ENCODE measurements at places on chromosomes 12 and 14.
A peak's percentile ranks its signal among the peaks of the same experiment; 100 is the strongest.

DNA sequence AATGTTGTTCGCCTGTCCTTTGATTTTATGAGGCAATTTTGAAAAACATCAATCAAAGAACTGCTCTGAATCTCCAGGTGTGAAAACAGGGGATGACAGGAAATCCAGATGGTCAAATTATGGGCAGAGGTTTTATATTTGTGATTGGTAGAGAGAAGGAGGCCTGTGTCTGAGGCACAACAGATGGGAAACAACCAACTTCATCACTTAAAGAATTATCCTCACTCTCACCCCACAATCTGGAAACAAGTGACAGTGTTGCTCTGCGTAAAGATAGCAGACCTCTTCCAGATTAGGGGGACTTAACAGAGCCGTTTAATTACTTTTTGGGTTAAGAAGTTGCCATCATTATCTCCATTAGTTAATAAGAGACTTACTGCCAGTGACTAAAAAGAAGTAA lies 64.1 kb upstream of the EGLN3 start:
- DNase-seq = no peak

- DNase-seq = no peak
Observed at GRCh38 chr12:92558806-92559205, 144.0 kb upstream of the PLEKHG7 start.

- DNase-seq = no peak
Observed at GRCh38 chr12:98701166-98701565, 56.1 kb downstream of the APAF1 start.

DNA sequence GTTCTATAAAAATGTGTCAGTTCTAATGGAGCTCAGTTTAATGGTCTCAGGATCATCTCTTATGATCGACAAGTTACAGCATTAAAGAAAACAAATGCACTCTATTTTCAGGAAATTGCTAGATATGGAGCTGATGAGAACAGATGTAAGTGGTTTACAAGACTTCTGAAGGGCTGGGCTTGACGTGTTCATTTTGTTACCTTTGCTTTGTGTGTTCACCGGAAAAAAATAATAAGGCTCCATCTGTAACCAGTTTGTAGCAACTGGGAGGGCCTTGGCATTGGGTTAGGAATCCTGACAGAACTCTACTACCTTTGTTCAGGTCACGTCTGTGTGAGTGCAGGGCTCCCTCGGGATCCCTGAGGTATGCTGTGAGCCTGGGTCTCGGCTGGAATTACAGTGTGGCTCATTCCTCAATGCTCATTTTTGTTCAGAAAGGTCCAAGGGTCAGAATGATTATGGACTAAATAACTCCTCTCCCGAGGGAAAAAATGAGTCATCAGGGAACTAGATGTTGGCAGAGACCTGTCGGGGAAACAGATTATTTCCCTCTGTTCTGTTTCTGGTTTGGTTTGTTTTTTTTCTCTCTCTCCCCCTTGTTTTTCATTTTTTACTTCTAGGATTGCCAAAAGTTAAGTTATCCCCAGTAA lies 158.0 kb downstream of the SLC5A8 start:
- no peak for DNase-seq

DNA sequence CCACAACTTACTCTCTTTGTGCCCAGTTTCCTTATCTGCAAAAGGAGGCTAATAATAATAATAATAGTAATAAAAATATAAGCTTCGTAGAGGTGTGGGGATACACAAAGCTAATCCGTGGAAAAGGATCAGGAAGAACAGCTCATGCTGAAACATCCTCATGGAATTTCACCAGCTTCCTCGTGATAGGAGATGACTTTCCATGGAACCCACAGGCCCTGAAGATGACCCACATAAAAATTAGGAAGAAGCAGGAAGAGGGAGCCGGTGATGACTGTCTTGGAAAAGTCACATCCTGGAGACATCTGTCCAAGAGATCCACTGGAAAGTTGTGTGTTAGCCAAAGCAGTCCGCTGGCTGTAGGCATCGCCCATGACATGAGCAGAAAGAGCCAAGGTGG lies 31.9 kb upstream of the FZD10 start:
- DNase-seq = no peak

GRCh38 chr12:131991816-131992430 lies 42.2 kb downstream of the EP400 start:
- DNase-seq = no peak

- no peak for DNase-seq
Observed at GRCh38 chr14:90678420-90678819, 137.8 kb downstream of the TTC7B start.

GRCh38 chr12:34340534-34341361 lies 318.5 kb downstream of the ALG10 start:
- DNase-seq = no peak

- DNase-seq = no peak
Observed at GRCh38 chr12:27273114-27273513, 29.0 kb downstream of the STK38L start.

DNA sequence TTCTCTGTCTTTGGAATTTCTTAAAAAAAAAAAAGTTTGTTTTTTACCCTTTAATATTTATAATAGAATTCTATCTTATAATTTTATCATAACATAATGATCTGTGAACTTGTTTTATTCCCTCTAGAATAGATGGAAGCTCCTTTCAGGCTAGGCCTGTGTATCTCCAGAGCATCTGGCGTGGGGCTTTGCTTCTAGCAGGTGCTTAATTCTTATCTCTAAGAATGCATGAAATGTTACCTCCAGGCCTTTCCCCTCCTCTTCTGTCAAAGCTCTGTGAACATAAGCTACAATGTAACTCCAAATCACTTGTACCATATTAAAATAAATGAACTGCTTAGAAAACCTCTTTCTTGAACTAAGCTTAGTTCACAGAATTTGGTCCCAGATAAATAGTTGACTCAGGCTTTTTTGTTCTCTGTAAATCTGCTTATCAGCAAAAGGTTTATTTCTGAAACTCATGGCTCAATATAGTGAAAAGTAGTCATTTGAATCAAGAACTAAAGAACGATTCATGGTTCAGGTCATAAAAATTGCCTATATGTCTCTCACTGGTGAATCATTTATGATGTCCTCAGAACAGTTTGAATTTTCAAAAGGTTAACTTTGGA lies 407.1 kb downstream of the TRHDE start:
- no peak for DNase-seq

DNA sequence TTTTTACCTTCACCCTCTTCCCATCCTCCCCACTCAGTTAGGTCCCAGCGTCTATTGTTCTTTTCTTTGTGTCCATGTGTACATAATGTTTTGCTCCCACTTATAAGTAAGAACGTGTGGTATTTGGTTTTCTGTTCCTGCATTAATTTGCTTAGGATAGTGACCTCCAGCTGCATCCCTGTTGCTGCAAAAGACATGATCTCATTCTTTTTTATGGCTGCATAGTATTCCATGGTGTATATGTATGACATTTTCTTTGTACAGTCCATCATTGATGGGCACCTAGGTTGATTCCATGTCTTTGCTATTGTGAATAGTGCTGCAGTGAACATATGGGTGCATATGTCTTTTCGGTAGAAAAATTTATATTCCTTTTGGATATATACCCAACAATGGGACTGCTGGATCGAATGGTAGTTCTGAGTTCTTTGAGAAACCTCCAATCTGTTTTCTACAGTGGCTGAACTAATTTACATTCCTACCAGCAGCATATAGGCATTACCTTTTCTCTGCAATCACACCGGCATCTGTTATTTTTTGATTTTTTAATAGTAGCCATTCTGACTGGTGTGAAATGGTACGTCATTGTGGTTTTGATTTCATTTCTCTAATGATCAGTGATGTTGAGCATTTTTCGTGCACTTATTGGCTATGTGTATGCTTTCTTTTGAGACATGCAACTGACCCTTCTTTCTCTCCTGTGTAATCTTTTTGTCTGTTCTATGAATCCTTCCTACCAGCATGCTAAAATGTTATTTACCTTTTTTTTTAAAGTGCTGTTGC lies 279.7 kb upstream of the AMIGO2 start:
- DNase-seq = peak; percentile 27

GRCh38 chr12:57243521-57244311 lies 7.3 kb downstream of the STAC3 start:
- DNase-seq = peak; percentile 82

- DNase-seq = peak; percentile 26
Observed at GRCh38 chr14:72892879-72893635, 844 bp downstream of the DPF3 start.

DNA sequence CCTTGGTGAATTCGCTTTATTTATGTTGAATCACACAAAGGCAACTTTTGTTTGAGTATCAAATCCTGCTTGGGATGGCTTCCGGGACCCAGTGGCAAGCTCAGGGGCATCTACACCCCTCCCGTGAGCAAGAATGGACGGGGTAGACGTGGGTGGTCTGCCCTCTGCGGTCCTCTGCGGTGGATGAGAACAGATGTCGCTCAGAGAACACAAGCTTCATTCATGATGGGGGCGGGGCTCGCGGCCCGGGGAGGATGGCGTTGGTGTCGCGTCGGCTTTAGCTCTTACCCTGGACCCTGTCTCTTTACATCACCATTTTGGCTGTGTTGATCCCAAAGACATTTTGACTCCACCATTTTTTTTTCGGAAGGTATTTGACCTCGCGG lies 158.5 kb upstream of the RTL1 start:
- no peak for DNase-seq

DNA sequence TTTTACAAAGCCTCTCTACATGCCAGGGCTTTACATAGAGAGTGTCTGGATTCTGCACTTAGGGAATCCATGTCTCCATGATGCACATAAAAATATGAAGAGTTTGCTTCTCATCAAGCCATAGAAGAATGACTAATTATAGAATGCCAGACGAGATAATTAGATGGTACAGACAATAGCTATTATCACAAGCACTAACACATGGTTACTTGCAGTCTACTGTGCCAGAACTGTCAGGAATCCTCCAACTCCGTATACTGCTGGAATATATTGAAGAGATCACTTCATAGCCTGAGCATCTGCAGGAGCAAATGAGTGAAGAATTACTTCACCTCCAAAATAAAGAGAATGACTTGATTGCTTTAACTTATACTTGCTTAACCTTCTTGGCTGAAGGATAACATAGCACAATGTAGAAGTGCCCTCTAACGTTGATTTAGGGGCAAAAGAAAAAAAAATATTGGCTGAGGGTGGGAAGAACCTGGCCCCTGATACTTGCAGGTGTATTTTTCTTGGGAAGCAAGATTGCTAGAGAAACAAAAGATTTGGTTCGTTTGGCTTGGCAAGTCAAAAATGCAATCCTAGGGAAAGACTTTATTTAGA lies 272.8 kb upstream of the FAR2 start:
- no peak for DNase-seq

DNA sequence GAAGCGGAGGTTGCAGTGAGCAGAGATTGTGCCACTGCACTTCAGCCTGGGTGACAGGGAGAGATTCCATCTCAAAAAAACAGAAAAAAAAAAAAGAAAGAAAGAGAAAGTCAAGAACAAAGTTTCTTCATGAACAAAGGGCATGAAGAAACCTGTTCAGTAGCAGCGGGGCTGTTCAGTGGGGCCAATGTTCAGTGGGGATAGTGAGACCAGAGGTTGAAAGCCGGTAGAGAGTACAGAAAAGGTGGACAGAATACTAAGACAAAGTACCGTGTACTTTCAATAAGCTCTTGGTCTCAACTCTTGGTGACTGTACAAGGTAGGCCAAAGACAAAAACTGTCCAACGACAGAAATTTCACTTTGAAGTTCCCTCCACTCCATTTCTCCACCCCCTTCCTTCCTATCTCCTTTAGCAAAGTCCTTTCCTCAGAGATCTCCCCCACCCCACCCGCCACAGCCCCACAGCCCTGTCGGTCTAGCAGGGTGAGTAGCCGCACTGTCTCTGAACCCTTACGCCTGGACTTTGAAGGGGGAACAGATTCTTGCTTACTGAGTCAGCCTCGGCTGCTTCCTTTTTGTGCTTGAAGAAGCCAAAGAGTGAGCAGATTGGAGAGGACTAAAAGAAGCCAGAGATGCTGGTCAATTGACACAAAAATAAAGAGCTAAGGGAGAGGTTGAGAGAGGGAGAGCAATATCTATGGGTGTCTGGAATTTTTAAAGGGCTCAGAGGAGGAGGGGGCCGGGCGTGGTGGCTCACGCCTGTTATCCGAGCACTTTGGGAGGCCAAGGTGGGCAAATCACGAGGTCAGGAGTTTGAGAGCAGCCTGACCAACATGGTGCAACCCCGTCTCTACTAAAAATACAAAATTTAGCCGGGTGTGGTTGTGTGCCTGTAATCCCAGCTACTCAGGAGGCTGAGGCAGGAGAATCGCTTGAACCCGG lies 44.2 kb upstream of the FOS start:
- no peak for DNase-seq

Data from CD4-positive, alpha-beta T cell treated with Interleukin-10 for 1 hour (primary cell).